Nephron progenitor cell (in vitro differentiated cells): ENCODE measurements at places on chromosomes 11 and 22.

DNA sequence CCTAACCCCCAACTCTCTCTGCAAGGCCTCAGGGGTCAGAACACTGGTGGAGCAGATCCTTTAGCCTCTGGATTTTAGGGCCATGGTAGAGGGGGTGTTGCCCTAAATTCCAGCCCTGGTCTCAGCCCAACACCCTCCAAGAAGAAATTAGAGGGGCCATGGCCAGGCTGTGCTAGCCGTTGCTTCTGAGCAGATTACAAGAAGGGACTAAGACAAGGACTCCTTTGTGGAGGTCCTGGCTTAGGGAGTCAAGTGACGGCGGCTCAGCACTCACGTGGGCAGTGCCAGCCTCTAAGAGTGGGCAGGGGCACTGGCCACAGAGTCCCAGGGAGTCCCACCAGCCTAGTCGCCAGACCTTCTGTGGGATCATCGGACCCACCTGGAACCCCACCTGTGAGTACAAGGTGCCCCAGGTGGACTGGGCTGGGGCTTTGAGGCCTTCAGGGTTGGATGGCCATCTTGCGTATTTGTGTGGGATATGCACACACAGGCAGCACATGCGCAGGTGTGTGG lies at the start of gene BEST1:
TSS of gene BEST1 (plus strand) at position 317 of the 513 bp plus-strand sequence. CDS start 1,456 bp downstream, outside the sequence.
- no peak for DNase-seq

DNA sequence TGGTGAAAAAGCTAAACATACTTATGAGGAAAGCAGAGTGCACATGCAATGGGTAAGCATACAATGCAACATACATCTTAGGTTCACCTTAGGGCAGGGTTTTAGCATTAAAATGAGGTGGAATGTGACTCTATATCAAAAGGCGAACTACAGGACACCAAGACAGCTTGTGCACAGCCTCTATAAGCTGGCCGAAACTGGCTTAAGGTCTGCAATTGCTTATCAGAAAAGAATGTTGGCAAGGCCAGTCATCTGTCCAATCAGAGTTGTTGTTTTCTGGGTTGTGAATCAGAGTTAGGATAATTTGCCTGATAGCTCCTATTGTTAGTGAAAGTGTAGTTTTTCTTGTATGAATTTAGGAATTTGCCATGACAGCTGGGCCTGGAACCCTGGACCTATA lies 76.5 kb downstream of the LRRC4C start:
- no peak for DNase-seq

GRCh38 chr11:83717537-83717936 lies 431.4 kb upstream of the CCDC90B start:
- no peak for DNase-seq

DNA sequence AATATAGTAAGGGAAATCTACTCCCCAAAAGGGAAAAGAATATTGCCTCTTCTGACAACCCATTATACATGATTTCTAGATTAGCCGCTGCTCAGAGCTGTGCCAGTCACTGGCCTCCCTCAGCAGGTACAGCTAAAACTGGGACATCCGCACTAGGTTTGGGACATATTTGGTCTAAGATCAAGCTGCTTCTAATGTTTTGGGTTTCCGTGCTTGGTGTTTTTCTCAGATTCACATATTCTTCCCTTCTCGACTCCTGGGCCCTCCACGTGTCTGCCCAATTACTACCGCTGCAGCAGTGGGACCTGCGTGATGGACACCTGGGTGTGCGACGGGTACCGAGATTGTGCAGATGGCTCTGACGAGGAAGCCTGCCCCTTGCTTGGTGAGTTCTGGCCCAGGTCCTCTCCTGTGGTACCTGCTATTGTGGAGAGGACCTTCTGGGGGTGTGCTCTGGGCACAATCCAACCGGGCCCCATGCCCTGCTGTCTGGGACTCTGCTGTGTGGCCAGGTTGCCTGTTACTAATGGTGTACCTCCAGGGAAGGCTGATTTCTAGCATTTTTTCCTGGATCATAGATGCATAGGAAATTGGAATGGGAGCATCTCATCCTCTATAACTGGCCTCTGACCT lies 138.1 kb upstream of the SORL1-AS1 start:
- DNase-seq = no peak

DNA sequence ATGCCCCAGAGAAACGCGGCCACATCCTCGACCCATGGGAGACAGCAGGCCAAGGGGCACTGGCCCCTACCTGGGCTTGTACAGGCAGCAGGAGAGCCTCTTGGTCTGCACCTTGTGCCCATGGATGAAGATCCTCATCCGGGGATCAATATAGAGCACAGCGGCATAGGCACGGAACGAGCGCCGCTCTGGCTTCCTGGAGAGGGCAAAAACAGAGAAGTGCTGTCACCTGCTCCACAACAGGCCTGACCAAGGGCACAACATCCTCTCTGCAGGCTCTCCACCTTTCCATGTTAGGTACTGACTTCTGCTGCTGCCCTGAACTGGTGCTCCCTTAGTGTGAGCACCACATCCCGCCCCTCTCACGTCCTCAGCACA lies 27.2 kb downstream of the MORC2 start:
- no peak for DNase-seq

GRCh38 chr22:17114173-17114897 lies 6.8 kb downstream of the TMEM121B start:
- DNase-seq = no peak

DNA sequence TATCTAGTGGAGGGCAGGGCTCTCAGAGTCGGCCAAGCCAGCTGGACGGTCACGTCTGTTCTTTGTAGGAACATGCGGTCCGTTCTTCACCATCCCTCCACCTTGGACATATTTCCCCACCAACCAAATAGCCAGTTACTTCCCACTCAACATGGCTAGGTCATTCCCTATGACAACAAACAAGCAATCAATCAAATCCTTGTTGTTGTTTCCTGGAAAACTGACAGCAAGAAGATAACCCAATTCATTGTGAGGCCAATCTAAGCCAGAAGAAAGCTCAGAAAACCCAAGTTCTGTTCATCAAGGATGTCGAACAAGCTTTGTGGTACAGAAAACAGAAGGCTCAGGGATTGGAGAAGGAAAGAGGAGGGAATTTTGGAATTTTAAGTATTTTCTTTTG lies 10.9 kb downstream of the PLAAT5 start:
- no peak for DNase-seq

- no peak for DNase-seq
Observed at GRCh38 chr11:45294499-45294898, 8.4 kb upstream of the SYT13 start.

GRCh38 chr22:21738966-21739365 lies 3.4 kb upstream of the YPEL1 start:
- no peak for DNase-seq

GRCh38 chr11:63001456-63001855 lies 14.2 kb downstream of the SLC22A8 start:
- DNase-seq = no peak

DNA sequence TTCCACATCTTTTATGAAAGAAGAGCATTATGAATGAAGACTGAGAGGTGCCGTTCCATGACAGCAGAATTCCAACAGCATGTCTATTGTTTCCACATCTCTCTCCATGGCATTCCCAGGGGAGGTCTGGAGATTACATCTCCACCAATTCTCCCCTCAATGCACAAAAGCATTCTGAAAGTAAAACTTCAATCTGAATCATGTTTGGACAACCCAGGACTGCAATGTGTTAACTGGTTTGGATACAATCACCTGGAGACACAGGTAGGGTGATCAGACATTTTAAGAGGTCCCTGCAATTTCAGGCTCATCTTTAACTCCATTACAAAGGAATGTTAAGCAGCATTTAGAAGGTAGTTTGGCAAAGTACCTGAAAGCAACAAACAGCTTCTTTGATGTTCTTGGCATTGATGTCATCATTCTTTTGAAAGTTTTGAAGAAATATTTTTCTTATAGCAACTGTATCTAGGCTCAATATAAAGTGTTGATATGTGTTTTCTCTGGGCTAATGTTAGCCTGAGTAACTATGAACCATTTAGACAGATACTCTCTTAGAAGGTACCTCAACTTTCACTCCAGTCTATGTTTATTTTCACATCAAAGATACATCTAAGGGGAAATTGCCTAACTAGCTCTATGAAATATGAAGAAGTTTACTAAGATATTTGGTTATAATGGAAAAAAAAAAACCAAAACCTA lies 181.4 kb upstream of the MTMR2 start:
- no peak for DNase-seq

- DNase-seq = peak; percentile 68
Observed at GRCh38 chr11:34358728-34359547, 1.1 kb upstream of the ABTB2 start.

- no peak for DNase-seq
Observed at GRCh38 chr11:68689737-68690625, 5.6 kb downstream of the GAL start.

GRCh38 chr11:23097891-23098290 lies 237.6 kb upstream of the CCDC179 start:
- no peak for DNase-seq

- DNase-seq = peak; percentile 48
Observed at GRCh38 chr11:9575260-9576240, 2.1 kb downstream of the WEE1 start.

DNA sequence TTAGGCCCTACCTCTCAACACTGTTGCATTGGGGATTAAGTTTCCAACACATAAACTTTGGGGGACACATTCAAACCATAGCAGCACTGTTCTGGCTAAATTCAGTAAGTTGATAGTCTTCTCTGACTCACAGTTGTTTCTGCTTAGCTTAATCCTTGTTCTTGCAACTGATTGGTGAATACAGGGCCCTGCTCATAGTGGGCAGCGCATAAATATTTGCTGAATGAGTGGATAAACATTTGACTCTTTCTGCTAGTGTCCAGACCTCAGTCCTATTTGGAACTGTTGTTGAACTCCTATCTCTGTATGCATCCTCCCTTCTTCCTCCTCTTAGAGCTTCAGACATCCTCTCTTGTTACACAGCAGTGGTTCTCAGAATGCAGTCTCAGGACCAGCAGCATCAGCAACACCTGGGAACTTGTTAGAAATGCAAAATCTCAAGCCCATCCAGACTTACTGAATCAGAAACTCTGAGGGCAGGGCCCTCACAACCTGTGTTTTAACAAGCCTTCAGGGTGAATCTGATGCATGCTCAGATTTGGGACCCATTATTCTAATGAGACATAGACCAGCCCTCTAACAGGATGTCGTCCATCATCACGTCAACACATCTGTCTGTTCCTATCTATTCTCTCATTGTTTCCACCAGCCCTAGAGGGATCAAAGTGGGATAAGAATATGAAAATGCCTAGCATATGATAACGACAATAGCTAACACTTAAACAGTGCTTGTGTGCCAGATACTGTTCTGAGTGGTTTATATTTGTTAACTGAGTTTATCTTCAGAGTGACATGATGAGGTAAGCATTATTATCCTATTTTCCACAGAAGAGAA lies 22.3 kb downstream of the SPON1 start:
- DNase-seq = no peak

- DNase-seq = no peak
Observed at GRCh38 chr22:33563220-33563964, 356.9 kb downstream of the LARGE1 start.

DNA sequence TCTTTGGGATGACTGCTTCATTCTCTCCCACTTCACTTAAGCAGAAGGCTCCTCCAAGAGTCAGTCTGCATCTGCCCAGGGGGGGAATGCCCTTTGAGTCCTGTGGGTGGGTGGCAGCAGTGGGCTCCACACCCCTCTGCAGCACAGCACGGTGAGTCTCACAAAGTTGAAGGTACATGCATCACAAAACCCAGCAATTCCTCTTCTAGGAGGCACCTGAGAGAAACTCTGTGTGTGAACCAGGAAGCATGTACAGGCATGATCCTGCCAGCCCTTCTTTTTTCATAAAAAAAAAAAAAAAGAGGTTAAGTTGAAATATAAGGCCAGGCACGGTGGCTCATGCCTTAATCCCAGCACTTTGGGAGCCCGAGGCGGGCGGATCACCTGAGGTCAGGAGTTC lies 87.2 kb downstream of the MYO18B start:
- DNase-seq = no peak

DNA sequence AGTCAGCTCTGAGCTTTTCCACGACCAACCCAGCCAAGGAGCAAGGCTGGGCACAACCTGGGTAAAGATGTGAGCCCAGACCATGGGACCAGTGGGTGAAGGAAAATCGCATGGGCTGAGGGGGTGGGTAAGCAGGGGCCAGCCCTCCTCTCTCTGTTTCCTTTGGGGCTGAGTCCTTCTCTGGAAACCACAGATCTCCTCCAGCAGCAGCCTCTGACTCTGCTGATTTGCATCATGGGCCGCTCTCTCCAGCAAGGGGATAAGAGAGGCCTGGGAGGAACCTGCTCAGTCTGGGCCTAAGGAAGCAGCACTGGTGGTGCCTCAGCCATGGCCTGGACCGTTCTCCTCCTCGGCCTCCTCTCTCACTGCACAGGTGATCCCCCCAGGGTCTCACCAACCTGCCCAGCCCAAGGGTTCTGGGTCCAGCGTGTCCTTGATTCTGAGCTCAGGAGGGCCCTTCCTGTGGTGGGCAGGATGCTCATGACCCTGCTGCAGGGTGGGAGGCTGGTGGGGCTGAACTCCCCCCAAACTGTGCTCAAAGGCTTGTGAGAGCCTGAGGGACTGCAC lies 67.8 kb downstream of the GGTLC2 start:
- no peak for DNase-seq
